T47D (cell line): ENCODE measurements at places on chromosomes 4 and X.

DNA sequence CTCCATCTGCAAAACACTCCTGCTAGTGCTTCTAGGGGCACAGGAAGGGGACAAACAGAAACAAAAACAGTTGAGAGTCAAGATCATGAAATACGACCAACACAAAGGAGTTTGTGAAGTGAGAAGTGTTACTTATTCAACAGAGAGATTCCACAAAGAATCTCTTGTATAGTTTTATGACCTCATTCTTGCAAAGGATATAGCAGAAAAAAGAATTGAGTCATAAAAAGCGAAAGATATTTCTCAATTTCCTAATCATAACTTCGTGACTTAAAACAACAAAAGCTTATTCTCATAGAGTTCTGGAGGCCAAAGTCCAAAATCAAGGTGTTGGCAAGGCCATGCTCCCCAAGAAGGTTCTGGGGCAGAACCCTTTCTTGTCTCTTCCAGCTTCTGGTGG is 40.7 kb downstream of the TIGD4 start:
- no peak for DNase-seq

GRCh38 chrX:45324941-45325340 is 124.3 kb upstream of the DIPK2B start:
- DNase-seq, result no peak

GRCh38 chr4:48153791-48154550 is 19.9 kb upstream of the TXK start:
- no peak for DNase-seq

DNA sequence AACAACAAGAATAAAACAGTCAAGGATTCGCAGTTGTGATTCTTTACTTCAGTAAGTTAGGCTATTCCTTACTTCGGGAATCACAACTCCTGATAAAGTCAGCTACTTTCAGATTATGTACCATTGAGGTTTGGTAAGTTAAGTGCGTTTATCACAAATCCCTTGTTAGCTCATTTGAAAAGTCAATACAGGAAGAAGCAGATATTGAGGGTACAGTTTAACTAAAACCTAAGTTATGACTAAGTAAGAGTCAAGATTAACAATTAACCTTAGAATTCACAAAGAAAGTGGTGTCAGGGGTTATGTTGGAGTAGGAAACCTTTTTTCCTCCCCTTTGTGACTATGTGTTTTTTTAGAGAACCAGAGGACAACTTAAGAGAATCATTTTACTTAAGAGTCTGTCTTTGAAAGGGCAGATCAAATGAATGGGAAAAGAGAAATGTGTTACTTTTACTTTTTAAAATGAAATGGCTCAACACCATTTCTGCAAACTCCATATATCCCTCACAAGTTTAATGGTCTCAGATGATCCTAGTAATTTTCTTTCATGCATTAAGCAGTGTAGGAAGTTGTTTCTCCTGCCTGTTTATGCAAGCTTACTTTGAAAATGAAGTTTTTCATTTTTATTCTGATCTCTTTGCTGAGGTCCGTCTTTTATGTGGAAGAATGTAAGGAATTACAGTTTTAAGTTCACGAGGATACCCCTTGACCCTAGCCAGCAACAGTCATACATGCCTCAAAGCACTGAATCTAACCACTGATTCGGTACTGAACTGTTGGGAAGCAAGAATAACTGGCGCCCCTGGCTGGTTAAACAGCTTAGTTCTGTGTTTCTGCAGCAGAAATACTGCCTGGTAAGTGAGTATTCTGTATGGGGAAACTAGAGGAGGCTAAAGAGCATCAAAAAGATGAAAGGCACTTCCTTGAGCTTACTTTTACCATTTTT is 211.7 kb downstream of the SLC4A4 start:
- peak; percentile 7 for DNase-seq

DNA sequence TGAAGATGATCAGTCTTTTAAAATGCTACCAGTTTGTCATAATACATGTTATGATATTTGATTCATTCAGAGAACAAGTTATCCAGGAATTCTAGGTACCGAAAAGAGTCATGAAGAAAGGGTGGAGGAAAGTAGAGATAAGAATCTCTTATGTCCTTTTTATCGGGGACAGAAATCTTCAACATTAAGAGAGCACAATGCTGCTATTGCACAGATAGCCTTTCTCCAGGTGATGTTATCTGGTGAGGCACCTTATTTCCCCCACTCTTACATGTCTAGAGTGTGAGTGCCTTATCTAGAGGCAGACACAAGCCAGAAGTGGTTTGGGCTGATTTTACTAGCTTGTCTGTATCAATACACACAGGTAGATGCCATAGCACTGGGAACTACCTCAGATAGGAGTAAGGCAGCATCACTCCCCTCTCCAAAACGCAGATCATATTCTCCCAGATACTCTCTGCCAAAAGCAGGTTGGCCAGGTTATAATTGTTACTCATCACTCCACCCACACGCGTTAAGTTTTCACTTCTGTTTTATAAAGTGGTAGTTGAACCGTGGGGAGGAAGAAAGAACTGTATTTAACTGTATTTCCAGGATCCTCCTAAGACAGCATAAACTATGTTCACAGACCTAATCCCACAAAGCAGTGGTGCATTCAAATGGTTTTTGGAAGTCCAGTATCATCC is 38.4 kb downstream of the AREG start:
- DNase-seq, result no peak

GRCh38 chr4:7625071-7625470 is 190.3 kb upstream of the PSAPL1 start:
- no peak for DNase-seq

DNA sequence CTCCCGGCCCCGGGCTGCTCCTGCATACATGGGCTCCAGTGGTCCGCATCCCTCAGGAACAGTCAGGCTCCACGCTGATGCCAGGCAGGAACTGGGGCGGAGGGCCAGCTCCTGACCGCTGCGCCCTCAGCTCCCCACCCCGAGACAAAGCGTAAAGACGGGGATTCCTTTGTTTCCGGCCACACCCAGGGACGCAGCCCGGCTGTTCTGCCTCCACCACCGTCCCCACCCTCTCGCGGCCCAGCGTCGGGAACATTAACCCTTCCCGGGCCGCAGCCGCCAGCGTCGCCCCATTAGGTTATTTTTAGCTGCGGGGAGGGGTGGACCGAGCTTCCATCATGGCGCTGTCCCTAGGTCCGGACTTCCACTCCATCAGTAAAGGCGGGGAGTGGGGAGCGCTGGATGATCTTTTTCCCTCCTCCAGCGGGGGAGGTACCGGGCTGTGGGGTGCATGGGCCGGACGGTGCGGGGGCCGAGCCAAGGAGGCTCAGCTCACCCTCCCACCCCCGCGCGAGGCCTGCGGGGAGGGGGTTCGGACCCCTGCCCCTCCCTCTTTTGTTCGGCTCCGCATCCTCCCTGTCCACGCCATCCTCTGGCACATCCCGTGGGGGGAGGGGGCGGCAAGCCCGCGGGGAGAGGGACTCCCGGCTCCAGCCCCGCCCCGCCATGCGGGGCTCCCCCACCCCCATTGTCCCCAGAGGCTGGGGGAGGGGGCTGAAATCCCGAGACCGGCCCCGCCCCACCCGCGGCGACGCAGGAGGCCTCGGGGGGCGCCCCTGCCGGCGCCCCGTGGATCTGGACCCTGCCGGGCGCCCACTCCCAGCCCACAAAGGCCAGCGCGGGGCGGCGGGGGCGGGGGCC is 5.3 kb downstream of the CRMP1 start:
- no peak for DNase-seq

DNA sequence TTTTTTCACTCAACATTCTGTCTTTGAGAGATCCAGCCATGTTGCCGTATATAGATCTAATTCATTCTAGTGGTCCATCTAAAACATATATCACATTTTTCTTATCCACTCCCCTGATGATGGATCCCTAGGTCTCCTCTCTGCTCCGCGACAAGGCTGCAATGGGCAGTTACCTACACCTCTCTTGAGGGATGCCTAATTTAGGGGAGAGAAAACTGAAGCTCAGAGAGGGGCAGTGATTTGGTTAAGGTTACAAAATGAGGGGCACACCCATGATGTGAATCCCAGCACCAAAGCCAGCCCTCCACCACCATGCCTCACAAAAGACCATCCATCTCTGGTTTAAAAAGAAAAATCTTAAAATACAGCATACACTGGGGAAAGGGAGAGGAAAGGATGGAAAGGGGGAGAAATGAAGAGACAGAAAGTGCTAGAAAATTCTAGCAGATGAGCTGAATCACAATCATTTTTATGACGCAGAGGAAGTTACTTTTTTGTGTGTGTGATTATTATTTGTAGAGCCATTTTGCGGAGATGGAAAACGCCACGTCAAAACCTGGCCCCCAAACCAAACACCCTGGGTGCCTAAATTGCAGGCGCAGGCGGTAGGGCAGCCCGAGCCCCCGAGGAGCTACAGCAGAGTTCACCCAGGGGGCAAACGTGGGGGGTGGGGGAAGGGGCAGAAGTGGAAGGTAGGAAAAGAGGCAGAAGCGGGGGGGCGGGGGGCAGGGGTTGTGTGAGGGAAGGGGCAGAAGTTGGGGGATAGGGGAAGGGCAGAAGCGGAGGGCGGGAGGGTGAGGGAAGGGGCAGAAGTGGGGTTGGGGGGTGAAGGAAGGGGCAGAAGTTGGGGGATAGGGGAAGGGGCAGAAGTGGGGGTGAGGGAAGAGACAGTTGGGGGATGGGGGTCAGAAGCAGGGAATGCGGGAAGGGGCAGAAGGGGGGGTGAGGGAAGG is 1.3 kb upstream of the TSPYL2 start:
- no peak for DNase-seq

DNA sequence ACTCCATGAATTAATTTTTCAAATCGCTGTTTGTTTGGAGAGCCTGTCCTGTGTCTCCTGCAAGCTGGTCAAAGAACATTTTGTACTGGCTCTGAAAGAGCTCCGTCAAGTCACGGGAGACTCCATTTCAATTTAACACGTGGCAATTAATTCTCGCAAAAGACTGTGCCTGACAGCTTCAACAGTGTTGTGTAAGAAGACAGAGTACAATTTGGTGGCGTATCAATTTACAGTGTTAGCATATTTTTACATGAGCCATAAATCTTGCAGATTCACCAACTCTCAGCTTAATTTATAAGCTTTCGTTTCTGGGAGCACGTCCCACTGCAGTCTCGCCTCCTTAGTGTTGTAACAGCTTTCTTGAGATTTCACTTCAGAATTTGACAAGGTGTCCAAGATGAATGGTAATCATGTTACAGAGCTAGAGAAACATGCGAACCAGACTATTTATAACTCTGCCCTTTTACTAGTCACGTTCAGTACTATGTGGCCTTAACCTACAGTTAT is 70.8 kb downstream of the RWDD4 start:
- no peak for DNase-seq

- no peak for DNase-seq
Observed at GRCh38 chr4:94678896-94679295, 78.9 kb upstream of the BMPR1B start.

- no peak for DNase-seq
Observed at GRCh38 chr4:3269991-3270611, 21.1 kb downstream of the MSANTD1 start.

DNA sequence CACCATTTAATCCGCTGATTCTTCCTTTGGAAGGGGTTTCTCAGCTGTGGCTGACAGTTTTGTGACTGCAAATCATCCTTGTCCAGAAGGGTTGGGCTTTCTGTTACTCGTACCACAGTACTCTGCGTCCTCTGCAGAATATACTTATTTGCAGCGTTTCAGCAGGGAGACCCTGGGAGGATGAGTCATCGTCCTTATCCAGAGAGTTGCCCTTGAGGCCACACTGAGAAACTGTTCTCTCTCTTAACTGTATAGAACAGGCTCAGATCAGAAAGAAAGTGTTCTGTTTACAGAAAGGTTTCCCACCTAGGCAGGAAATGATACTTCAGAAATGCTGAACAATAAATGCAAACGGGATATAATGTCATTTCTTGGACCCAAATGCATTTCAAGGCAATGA is 47.8 kb upstream of the DDX53 start:
- no peak for DNase-seq

- DNase-seq, result no peak
Observed at GRCh38 chrX:144730471-144730870, 516.8 kb upstream of the SPANXN1 start.

DNA sequence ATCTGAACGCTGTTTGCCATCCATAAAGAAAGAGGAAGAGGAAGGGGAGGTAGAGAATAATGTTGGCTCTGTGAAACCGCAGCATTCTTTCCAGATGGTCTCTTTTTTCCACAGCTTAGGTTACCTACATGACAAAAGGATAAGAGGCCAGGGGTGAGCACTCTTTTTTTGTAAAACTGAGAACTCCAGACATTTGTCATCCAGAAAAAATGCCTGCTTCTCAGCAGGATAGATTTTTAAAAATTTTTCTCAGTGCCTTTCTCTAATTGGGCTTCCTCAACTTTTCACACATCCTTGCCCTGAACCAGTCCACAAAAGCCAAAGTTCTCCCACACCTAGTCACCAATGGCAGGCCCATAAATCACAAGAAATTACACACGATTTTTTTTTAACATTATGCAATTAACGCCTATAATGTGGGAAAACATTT is 158.1 kb upstream of the TENM3 start:
- no peak for DNase-seq

- no peak for DNase-seq
Observed at GRCh38 chrX:103586314-103586646, 965 bp downstream of the TCEAL4 start.

DNA sequence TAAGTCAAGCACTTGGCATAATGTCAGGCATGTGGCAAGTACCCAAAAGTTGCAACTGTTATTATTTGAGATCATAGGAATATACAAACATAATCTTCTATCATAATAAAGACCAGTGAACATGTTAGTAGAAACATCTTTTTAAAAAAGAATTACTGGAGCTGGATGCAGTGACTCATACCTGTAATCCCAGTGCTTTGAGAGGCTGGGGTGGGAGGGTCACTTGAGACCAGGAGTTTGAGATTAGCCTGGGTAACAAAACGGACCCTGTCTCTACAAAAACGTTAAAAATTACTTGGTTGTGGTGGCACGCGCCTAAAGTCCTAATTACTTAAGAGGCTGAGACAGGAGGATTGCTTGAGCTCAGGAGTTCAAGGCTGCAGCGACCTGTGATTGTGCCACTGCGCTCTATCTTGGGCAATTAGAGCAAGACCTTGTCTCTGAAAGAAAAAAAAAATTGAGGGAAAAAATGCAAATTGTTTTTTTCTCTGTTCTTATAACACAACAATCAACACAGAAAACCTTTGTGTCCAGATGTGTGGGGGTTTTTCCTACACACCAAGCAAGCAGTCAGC is 284.3 kb downstream of the ARHGAP10 start:
- no peak for DNase-seq

GRCh38 chr4:31275906-31276305 is 555.7 kb downstream of the PCDH7 start:
- no peak for DNase-seq
